Activated CD4-positive, alpha-beta T cell treated with anti-CD3 and anti-CD28 coated beads for 24 hours (primary cell): ENCODE measurements at places on chromosomes 16 and 17.

GRCh38 chr16:3215601-3216262, 19.2 kb downstream of the ZNF200 start:
- no peak for DNase-seq

DNA sequence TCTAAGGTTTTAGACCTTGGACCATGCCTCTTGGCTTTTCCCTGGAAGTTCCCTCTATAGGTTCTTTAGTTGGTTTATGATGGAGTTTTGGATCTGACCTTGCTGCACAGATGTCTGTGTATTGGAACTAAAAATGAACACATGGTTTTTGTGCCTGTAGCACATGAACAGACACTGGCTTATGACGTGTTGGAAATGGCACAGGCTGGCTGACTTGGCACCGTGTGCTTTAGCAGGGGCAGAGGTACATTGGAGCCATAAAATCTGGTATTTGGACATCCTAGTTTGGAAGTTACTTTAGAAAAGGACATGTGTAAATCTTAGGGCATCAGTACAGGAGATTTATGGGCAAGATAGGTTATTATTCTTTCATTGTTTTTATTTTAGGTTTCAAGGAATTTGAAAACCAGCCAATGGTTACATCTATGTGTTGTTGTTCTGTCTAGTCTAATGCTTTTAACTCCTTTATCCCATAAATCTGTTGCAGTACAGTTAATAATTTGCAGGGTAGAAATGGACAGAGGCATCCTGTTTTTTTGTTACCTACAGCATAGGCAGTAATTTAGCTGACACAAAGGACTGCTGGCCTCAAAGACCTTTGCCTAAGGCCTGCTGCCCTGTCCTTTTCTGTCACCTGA, 6.0 kb downstream of the SOCS7 start:
- no peak for DNase-seq

- no peak for DNase-seq
These were observed 77.4 kb downstream of the JPH3 start for GRCh38 chr16:87679593-87680271.

DNA sequence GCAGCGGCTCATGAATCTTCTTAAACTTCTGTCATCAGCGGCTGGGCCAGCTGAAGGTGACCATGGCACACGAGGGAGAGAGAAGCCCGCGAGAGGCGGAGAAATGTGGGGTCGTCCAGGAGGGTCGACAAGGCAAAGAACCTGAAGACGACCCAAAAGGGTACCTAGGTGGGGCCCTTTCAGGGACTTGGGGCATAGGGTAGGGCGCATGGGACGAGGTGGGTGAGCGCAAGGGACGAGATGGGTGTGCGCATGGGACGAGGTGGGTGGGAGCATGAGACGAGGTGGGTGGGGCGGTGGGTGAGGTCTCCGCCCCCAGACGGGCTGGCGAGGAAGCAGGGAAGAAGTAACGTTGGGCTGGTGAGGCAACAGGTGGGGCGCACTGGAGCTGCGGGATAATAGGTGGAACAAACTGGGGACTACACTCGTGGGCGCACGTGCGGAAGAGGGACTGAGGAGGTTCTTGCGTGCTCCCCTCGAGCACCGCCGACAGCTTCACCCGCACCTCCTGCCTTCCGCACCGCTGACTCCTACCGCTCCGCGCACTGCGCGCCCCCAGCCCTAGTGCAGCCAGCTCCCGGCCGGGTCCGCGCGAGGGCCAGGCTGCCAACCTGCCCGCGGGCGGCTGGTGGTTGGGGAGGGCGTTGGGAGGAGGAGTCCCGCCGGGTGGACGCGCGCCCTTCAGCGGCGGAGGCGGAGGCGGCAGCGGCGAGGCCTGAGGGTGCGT, 23.2 kb upstream of the CRYM start:
- no peak for DNase-seq

DNA sequence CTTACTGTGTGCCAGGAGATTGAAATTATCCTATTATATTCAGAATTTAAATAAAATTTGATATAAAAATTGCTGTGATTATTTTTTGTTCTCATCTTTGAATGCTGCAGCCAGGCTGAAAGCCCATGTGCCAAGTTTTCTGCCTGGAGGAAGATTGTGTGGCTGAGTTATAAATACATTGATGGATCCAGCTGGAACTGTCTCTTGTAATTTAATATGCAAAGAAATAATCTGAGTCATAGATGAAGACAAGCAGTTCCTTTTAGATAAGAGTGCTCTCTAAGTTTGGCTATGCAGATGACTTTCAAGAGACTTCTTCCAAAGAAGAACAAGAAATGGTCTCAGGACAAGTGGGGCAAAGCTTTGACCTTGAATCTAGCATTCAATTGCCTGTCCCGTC, 871.0 kb downstream of the CDH11 start:
- no peak for DNase-seq

DNA sequence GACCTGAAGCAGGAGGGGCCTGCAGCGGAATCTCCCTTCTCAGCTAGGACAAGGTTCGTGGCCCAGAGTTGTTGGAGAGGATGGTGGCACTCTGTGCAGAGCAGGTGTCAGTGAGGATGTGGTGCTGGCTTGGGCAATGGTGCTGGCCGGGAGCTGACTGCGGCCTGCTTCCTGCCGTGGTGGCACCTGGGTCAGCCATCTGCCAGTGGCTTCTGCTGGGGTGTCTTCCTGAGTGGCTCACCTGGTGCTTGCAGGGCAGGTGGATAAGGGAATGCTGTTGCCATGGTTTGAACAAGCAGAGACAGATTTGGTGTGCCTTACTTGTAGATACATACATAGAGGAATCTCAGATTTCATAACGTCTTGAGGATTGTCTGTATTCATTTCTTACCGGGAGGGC, 69.6 kb downstream of the SEC14L1 start:
- DNase-seq: no peak

DNA sequence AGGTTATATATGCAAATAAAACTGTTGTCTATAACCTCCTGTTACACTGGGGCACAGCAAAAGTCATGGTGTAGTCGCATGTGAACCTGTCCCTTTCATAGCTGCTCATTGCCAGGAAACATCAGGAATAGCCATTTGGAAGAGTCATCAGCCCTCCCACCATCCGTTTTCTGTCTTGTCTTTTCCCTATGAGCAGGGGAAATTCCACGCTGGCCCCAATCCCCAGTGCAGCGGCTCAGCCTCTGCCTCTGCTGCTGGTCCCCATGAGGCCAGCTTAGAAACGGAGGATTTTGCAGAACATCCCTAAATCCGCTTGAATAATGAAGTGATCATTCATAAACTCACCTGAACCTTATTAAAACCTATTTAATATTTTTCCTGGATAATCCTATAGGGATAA, 10.5 kb downstream of the MAPT start:
- no peak for DNase-seq

- no peak for DNase-seq
These were observed 132.2 kb upstream of the HS3ST2 start for GRCh38 chr16:22681554-22682291.

DNA sequence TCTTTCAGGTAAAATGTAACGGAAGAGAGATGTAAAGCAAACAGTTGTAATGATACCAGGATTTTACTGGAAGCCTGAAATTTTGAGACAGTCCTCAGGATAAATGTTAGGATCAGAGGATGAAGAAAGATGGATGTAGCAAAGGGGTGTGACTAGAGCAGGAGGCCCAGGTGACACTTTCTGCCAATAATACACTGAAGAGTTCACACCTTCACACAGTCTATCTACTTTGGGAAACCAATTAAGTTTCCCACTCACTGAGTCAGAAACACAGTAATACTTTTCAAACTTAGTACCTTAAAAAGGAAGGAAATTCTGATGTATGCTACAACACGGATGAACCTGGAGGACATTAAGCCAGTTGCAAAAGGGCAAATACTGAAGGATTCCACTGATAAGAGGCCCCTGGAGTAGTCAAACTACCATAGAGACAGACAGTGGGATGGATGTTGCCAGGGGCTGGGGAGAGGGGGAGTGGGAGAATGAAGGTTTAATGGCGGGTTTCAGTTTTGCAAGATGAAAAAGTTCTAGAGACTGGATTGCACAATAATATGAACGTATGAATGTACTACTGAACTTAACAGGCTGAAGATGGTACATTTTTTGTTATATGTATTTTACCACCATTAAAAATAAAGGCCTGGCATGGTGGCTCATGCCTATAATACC, 62.3 kb downstream of the CYTH1 start:
- DNase-seq: no peak

DNA sequence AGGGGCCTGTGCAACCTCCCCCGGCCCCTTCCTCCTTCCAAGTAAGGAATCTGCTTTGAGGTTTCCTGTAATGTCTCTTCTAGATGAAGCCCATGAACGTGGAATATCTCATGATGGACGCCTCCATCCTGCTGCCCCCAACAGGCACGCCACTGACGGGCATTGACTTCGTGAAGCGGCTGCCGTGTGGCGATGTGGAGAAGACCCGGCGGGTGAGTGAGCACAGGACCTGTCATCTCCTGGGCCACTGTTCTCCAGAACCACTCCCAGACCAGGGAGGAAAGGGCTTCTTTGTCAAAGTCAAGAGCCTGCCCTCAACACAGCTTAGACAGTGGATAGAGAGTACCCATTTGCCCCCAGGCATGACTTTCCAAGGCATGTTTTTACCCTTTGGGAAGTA, 107.1 kb downstream of the CLEC16A start:
- DNase-seq: no peak

GRCh38 chr17:47615766-47616424, 33.8 kb upstream of the KPNB1 start:
- DNase-seq: no peak

DNA sequence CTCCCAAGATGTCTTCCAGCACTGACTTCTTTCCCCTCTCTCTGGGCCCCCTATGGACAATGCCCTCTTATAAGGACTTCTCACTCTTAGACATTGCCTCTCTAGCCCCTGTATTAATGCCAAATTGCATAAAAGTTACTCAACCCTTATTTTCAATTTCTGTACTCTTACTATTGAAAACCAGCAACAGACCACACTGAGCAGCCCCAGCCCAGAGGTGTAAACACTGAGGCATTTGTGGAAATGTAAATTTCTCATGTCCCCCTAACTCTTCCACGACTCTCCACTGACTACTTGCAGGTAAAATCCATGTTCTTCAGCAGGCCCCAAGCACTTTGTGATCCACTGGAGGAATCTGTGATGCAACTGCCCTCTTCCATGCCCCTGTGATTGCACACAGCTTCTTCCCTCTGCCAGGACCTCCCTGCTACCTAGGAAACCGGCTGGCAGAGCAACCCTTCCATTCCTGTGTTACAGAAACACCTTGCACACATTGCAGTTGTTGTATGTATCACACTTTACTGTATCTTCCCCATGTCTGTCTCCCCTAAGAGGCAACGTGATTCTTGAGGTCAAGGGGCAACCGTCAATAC, 4.4 kb downstream of the N4BP1 start:
- DNase-seq: no peak
